ENCODE measurements at places on chromosomes 11 and 22.

- DNase-seq = no peak
Measured at GRCh38 chr11:116541460-116541859, 231.3 kb downstream of the BUD13 start.

- no peak for DNase-seq
Measured at GRCh38 chr11:133443206-133443747, 89.0 kb downstream of the OPCML start.

- peak; percentile 66 for DNase-seq
Measured at GRCh38 chr22:35376728-35377472, 4.0 kb upstream of the HMOX1 start.

DNA sequence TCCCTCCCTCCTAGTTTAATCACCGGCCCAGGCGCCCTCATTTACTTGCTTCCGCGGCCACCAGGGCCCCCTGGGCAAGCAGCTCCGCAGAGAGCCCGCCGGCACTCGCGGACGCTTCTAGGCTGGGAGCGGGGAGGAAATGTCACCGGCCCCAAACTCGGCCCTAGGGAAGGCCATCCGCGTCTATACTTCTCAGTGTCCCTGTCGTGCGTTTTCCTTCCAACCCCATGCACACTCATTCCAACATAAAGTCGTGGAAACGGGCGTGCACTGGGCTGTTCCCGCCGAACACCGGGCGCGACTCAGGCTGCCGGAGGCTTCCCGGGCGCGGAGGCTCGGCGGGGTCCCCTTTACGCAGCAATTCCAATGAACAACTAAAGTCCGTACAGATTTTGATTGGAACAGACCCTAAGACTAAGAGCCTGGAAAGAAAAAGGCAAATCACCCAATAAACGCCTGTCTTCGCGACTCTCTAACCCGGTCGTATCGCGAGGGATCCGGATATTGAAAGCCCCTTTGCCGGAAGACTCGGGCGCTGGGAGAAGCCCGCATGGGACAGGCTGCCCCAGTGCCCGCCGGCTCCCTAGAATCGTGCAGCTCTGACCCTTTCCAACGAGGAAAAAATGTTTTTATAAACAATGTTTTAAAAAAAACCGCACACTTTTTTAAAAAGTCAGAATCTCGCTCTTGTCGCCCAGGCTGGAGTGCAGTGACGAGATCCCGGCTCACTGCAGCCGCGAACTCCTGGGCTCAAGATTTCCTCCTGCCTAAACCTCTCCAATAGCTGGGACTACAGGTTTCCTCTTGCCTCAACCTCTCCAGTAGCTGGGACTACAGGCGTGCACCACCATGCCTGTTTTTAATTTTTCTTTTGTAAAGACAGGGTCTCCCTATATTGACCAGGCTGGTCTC is 1.3 kb upstream of the BARX2 start:
- no peak for DNase-seq

- DNase-seq = no peak
Measured at GRCh38 chr22:23204125-23204488, 23.8 kb downstream of the BCR start.

DNA sequence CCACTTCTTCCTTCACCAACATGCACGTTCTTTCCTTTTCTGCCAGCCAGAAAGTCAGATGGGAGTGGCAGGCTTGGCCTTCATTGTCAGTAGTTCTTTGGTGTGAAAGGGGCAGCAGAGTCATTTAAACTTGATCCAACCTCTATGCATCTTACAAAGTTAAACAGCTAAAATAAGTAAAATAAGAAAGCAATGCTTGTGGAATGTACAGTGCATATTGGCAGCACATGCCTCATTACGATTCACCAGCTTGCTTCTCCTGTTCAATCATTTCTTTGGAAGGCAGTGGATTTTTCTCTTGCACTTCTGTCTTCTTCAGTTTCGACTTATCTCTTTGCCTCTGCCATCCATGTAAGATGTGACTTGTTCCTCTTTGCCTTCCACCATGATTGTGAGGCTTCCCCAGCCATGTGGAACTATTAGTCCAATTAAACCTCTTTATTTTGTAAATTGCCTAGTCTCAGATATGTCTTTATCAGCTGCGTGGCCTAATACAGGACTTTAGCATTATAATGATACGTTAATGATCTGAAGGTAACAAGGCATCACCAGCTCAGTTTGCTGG is 14.8 kb downstream of the LGALS12 start:
- no peak for DNase-seq

All from NCI-H510A treated with DMSO at 0.1 percent for 48 hours (cell line).